ENCODE measurements at places on chromosomes 1 and 21.

GRCh38 chr1:53730224-53730865 lies 8.6 kb downstream of the GLIS1 start:
- no peak for DNase-seq
- H3K27ac ChIP-seq: no peak overlapping the region

DNA sequence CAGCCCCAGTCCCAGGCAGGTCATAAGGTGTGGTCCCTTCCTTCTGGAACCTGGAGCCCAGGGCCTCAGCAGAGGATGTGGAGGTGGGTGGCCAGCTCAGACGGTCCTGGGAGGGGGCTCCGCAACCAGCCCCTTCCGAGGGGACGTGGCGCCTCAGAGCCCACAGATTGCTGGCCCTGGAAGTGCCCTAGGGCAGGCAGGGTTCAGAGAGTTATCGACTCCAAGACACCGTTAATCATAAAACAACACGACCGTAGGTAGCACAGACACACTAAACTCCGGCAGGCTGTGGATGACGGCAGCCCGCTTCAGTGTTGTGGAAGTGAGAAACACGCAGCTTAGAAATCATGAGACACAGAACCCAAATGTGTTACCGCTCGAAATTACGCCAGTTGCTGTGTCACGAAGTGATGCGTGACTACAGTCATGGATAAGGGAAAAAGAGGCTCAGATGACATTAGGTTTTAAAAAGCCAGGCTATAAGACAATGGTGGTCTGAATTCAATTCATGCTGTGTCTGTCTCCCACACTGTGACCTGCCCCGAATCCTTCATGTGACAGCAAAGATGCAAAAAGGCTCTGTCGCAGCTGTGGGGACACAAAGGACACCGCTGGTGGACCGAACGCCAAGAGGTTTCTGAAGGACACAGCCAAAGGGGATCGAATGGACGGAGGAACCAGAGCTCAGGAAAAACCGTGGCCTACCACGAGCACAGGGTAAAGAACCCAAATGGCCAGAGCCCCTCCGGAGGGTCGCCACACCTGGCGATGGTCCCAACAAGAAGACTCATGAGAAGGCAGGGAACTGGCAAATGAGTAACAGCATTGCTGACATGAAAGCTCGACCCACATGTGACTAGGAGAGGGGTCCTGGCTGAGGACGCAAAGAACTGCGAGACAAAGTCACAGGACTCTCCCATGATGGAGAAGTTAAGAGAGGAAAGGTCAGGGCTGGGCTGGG lies 1.7 kb upstream of the SUMO3 start:
- no peak for DNase-seq
- H3K4me3 ChIP-seq: no peak overlapping the region
- no peaks in the 10 kb centered on the region for H3K36me3 ChIP-seq
- no peaks in the 10 kb centered on the region for H3K27me3 ChIP-seq
- no peak overlapping the region for H3K27ac ChIP-seq

GRCh38 chr1:207619871-207620542 lies 24.9 kb upstream of the CR1L start:
- no peaks in the 10 kb centered on the region for H3K36me3 ChIP-seq
- no peak overlapping the region for H3K4me3 ChIP-seq
- H3K4me1 ChIP-seq: no peaks in the 10 kb centered on the region
- no peak for DNase-seq
- no peak overlapping the region for H3K27ac ChIP-seq
- H3K27me3 ChIP-seq: no peaks in the 10 kb centered on the region

DNA sequence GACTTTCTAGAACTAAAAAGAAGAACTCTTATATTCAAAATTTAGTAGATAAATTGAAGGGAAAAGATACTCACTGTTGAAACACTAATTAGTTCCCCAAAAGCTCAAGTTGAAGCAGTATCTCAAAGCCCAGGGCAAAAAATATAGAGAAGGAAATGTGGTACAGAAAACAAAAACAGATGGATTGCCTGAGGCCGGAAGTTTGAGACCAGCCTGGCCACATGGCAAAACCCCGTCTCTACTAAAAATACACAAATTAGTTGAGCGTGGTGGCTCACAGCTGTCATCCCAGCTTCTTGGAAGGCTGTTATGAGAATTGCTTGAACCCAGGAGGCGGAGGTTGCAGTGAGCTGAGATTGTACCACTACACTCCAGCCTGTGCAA lies 36.0 kb downstream of the FAM177B start:
- no peaks in the 10 kb centered on the region for H3K27me3 ChIP-seq
- peaks cover 3% of the 10 kb centered on the region for H3K4me1 ChIP-seq
- no peaks in the 10 kb centered on the region for H3K36me3 ChIP-seq
- peak overlapping the region; percentile 55 for H3K27ac ChIP-seq

Data from right atrium auricular region (tissue), 2 donors.